ENCODE measurements at places on chromosomes 2 and 18.
A peak's percentile ranks its signal among the peaks of the same experiment; 100 is the strongest.

GRCh38 chr18:60493066-60493465 lies 120.5 kb upstream of the MC4R start:
- no peak for DNase-seq

DNA sequence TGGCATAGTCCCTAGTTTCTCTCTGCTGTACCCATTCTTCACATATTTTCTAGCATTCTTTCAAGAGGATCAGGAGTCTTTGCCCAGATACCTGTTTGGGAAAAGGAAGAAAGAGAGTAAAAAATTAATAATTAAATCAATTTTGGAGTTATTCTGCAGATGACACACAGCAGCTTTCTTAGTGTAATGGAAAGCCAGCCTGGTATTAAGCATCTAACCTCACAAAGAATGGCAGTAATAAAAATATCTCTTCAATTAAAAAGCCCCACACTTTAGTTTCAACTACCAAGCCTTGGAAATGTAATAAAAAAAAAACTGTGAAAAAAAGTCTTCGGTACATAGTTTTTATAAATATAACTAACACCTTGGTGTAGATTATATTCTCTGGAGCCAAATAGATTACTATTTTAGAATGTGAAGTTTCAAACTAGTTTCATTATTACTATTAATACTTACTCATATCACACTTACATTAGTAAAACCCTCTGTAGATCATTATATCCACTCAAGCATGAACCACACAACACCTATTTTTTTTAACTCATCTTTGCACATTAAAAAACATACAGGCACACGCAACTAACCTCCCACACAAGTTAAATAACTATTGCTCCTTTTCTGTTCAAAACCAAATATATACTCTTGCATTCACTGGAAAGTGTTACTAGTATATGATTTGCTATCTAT lies 90.9 kb downstream of the GPD2 start:
- DNase-seq: no peak

DNA sequence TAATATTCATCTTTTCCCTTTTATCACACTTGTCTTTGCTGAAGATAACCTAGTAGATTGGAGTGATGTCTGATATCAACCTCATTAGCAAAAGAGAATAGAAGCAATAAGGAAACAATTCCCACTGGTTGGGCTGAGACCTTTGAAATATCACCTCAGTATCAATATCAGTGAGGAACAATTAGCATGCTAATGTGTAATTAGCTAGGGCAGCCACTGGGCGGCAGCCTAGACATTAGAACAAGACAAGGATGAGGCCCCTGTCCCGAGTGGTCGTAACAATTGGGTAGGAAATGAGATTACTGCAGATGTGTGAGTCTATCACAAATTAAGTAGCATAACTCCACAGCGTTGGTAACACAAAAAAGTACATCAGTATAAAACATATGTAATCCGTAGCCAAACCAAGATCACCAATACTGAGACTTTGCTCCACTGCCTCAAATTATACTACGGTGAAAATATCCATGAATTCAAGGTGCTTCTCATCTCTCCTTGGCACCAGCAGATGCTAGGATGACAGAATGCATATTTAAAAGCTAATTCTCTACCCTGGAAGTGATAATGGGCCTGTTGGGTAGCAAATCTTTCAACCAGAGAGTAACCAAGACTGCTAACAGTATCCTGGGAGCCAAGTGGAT lies 99.1 kb downstream of the ALPK2 start:
- DNase-seq: peak; percentile 64

DNA sequence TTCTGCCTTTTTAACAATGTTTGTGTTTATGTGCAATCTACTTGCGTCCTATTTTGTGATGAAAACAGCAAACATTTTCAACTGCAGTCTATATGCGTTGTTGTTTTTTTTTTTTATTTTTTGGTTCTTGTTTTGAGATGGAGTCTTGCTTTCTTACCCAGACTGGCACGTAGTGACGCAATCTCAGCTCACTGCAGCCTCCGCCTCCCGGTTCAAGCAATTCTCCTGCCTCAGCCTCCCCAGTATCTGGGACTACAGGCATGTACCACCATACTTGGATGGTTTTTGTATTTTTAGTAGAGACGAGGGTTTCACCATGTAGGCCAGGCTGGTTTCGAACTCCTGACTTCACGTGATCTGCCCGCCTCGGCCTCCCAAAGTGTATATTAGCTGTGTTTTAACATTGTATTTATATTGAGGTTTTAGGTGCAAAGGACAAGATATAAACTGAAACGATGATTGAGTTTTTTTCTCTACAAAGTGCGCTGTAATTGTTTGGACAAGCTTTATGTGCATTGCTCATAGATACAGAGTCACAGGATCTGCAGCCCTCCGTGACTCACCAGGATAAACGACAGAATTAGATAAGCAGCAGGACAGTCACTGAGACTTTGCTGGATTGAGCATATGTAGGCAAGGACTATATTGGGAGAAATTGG lies 17.4 kb downstream of the CDH7 start:
- DNase-seq: no peak

DNA sequence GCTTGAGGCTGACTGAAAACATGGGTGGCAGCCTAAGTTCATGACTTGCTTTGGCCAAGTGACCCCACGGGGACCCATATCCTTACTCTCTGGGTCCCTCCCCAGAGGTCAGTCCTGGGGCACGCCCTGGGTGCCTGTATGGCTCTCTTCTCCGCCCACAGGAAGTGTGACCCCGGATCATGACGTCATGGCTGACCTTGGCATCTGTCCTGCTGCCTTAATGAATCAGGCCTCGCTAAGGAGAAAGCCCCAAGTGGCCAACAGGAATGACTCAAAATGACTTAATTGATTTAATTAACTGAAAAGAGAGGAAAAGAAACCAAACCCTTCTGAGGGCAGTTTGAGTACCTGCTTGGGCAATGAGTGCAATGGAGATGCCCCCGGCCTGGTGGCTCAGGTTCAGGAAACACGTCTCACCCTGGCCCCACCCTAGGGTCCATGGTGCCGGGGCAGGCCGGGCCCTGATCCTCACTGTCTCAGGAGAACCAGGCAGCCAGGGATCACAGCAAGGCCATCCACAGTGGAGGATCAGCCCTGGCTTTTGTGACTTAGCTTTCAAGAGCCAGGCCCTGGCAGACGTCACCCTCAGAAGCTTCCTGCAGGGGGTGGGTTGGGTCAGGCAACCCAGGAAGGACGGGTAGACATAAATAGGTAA lies 112.0 kb downstream of the CYP26B1 start:
- DNase-seq: no peak

GRCh38 chr2:26273501-26273900 lies 28.8 kb downstream of the HADHB start:
- no peak for DNase-seq

DNA sequence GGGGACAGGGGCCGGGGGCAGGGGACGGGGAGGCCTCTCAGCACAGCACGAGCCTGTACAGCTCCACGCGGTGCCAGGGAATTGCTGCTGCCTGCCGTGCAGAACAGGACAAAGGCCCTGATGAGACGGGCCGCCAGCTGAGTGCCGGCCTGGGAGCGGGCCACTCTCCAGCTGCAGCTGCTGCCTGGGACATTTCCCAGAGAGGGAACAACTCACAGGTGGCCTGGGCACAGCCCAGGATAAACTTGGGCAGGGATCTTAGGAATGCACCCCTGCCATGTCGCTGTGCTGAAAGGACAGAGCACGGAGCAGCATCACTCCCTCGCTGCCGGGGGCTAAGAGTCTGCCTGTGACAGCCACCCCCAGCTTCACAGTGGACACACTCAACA lies 38.8 kb downstream of the CENPO start:
- DNase-seq: no peak

GRCh38 chr2:127416506-127417001 lies 1.7 kb upstream of the PROC start:
- DNase-seq: no peak

GRCh38 chr2:105502625-105503334 lies 103.9 kb upstream of the FHL2 start:
- no peak for DNase-seq

DNA sequence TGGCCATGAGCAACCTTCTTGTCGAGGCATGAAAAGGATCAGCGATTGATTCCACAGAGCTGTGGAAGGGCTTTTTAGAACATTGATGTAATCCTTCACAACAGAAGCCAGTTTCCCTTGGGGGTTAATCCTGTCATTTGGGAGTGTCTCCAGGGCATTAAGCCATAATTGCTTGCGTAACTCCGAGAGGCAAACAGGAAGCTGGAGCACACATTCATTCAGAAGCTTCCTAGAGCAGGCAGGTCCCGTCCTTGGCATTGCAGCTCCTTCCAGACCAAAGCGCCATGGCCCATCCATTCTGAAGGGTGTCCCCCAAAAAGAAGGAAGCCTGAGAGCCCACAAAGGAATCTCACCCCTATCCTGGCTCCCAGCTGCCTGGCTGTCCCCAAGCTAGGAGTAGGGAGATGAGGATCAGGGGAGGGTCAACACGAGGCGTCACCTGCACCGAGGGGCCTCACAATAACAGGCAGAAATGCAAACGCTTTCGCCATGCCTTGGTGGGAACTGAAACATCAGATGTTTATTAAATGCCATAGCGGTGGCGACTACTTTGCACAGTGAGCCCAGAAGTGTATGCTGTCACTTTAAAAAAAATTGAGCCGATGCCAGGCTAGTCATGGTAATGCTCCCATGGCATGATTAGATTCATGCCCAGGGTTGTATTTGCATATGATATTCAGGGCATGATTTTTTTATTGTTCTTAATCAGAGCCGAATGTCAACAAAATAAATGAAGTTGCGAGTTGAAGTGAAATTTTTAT lies 339.4 kb downstream of the BCL11A start:
- DNase-seq: no peak

DNA sequence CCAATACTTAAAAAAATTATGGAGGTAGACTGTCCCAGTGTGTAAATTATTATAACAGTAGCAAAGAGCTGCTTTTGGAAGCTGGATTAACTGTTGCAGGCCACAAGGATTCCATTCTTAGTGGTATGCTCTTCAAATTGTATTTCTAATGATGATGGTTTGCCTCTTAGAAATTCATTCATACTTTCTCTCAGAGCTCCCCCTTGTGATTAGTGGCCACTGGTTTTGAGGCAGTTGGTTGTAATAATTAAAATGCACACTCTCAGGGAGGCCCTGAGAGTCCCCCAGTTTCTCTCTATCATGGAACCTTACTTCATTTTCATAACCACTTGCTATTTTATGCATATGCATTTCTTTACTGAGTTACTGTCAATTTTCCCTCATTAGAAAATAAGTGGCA lies 122.5 kb downstream of the PLA2R1 start:
- no peak for DNase-seq

GRCh38 chr2:79660557-79660956 lies 147.7 kb downstream of the CTNNA2 start:
- DNase-seq: no peak

DNA sequence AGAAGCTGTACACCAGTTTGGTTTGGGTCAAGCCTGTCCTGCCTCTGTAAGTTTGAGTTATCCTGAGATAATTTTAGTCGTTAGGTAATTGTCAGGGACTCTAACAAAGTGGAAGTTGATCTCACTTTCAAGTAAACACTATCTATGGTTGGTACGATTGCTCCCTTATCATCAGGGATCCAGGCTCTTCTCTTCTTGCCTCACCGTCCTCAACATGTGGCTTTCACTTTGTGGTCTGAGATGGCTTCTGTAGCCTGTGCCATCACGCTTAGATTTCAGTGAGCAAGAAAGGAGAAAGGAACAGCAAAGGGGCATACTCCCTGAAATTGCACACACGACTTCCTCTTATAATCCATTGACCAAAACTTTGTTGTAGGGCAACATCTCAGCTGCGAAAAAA lies 115.6 kb downstream of the CTAGE1 start:
- no peak for DNase-seq

DNA sequence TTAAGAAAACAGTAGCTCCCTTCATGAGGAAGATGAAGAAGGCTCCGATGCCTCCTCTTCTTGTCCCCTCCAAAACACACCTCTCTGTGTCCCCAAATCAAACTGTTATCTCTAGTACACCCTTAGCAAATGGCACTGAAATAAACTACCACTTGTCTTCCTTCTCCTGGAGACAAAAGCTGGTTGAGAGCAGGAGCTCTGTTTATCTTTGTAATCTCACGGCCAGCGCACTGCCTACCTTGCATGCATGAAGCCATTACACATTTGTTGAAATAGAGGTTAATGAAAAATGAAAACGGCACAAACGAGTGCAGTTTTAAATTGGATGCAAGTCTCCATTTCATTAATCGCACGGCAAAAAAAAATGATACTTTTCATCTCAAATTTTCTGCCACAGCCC lies 113.7 kb downstream of the EPB41L3 start:
- DNase-seq: no peak

GRCh38 chr2:132871831-132872230 lies 201.8 kb upstream of the LYPD1 start:
- DNase-seq: no peak

- no peak for DNase-seq
These were observed 1.1 kb upstream of the RNU4ATAC start for GRCh38 chr2:121529439-121530211.

DNA sequence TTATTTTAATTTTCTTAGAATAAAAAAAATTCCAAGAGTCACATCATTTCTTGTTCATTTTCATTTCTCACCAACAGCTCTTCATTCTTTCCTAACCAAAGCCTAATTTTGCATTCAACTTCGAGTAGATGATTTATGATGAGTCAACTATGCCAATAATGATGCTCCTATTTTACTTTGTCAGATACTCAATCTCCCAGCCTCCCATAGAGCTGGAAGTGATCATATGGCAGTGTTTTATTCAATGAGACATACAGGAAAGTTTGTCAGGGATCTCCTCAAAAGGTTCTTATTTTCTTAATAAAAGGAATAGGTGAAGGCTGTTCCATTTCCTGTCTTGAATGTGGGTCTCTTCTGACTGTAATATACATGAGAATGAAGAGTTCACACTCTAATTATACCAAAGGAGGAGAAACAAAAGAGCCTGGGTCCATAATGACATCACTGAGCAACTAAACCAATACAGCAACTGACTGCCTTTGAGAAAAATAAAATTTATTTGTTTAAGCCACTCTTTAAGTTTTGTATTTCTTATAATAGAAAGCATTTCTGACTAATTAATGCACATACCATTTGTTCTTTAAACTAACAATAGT lies 231.2 kb upstream of the CYP26B1 start:
- DNase-seq: no peak

- DNase-seq: no peak
These were observed 7.4 kb downstream of the PTRHD1 start for GRCh38 chr2:24785671-24786321.

- no peak for DNase-seq
These were observed 222.9 kb upstream of the NCKAP5 start for GRCh38 chr2:133791191-133791590.

DNA sequence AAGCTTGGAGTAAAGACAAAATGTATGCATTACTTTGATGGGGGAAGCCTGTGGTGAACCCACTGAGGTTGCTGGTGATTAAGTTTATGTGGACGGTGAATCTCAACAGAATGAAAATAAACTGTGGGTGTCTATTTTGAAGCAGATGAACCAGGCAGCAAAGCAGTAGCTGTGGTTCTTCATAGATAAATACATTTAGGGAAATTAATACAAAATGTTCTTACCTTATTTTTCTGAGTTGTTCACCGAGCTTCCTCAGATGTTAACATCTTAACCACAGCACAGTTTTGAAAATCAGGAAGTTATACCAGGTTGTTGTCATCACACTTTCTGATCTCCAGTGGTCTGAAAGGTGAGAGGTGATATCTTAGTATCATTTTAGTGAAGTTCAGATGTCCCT lies 53.9 kb downstream of the NCK2 start:
- DNase-seq: no peak

- DNase-seq: no peak
These were observed 42.0 kb downstream of the CROCC2 start for GRCh38 chr2:240948086-240948485.

Data from activated gamma-delta T cell treated with Interleukin-2 at 50 U/mL for 16 hours (primary cell).